ENCODE measurements at places on chromosomes 6 and 20.

GRCh38 chr20:56411759-56412472, at the start of gene CASS4:
Gene CASS4 (plus strand): TSS chr20:56412260. CDS start chr20:56412459, 199 bp downstream.
- DNase-seq, result no peak

GRCh38 chr20:58829531-58829941, 21.2 kb downstream of the GNAS-AS1 start:
- DNase-seq, result no peak

DNA sequence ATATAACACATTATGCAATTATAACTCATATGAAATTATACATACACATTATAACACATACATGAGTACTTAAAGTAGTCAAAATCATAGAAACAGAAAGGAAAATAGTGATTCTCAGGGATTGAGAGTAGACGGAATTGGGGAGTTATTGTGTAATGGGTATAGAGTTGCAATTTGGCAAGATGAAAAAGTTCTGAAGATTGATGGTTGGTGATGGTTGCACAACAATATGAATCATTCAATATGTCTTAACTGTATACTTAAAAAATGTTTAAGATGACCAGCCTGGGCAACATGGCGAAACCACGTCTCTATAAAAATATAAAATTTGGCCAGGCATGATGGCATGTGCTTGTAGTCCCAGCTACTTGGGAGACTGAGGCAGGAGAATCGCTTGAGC, 372.7 kb downstream of the CDKAL1 start:
- DNase-seq, result no peak

DNA sequence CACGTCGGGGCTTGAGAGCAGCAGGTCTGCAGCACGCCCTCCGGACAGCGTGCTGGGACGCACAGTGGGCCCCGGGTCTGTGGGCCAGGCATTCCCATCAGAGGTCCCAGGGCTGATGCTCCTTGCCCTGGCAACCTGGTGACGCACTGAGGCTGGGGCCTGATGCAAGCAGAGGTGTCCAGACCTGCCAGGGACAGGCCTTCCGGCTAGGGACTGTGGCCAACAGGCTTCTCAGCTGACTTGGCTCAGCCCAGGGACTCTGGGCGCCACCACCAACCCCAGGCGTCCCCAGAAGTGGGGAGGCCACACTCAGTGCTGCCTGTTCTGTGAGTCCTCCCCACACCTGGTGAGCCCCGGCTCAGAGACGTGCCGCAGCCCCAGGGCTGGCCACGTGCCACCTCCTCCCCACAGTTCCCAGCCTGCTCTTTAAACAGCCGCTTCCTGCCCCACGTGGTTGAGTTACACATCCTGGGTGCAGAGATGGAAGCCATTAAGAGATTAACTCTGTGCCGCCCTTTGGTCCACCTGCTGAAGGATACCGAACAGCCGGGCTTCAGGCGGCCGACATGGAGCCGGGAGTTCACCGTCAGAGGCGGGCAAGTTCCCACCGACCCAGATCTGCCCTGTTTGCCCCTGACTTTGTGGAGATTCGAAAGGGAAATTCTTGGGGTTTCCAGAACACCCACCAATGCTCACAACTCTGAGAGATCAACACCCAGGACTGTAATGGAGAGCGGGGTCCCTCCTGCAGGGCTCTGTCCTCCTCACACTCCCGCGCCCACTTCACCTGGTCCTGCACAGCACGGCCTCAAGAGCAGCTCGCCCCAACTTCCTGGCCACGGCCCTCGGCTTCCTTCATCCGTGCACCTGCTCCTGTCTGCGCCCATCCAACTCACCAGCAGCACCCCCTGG, 37.6 kb upstream of the ZBP1 start:
- peak; percentile 24 for DNase-seq

GRCh38 chr6:169224185-169224695, 29.4 kb downstream of the THBS2 start:
- DNase-seq, result no peak

GRCh38 chr6:72861059-72861458, 239.2 kb downstream of the KCNQ5 start:
- DNase-seq, result no peak

DNA sequence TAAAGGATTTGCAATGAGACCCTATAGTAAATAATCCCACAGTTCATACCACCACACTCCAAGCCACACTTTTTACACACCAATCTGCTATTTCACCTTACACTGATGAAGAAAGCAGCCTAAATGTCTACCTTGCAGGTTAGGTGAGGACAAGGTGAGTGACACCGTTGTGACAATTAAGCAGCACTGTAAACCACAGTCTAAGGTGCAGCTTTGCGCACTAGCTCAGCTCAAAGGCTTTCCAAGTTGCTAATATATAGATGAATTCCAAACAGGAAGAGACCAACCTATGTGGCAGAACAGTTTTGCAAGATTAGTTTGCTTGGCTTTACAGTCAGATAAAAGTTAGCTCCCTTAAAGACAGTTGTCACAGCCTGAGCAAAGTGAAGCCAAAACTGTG, 429.5 kb upstream of the MARCKS start:
- DNase-seq, result no peak

GRCh38 chr6:100228437-100228833, 234.4 kb upstream of the MCHR2 start:
- no peak for DNase-seq

DNA sequence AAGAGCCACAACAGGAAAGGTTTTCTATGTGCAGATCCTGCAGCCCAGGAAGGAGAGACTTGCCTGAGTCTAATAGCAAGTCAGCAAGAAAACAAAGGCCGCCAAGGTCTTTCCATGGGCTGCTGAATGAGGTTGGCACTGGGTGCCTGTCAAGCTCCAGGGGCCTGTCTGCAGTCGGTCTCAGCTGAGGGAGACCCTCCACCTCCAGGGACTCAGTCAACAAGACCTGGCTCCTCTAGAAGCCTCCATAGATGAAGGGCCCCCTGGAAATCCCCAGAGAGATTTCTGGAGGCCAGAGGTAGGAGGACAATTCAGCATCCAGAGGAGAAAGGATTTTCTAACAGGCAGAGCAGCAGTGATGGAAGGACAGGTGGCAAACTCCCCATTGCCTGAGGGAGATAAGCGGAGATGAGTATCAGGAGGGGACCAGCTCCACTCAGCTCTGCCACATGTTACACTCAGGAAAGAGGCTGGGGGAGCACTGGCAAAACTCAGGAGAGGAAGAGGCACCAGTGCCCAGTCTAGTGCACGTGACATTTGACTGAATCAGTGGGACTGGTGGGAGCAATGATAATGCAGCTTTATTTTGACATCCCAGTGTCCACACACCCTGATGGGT, 33.5 kb upstream of the FKBP1A start:
- no peak for DNase-seq
